NCI-H1105 treated with DMSO at 0.1 percent for 48 hours (cell line): ENCODE measurements at places on chromosomes 1 and 21.

DNA sequence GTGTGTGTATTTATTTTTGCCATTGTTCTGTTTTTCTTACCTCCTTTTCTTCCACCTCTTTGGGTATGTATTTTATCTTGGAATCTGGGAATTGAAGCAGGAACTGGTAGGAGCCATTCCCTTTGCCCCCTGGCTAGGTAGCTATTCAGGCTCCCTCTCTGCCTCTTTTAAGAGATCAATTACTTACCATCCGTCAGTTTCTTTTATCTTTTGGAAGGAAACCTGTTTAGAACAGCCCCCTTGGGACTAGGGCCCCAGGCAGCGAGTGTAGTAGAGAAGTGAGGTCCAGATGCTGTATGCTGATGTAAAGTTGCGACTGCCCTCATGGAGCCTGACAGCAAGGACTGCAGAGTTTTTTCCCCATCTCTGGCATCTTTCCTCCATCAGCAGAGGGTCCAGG lies 41.6 kb downstream of the KIRREL1 start:
- DNase-seq, result no peak

DNA sequence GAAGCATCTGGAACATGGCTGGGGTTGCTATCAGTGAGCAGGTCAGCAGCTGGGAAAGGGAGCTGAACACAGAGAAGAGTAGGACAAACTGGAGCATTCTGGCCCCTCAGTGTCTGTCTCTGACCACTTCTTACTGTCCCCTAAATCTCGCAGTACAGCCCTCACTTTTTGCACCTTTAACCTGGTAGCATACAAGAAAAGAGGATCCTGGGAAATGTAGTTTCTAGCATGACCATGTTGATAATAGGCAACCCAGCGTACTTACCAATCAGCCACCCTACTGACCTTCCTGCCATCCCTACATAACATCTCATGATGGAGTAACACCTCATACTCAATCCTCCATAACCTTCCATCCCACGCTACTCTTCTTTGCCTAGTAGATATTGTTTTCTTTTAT lies 99.1 kb upstream of the RAVER2 start:
- DNase-seq, result no peak

- DNase-seq, result no peak
Observed at GRCh38 chr21:35603494-35603893, 456.8 kb downstream of the SETD4 start.

GRCh38 chr1:234281826-234282489 lies 91.3 kb upstream of the COA6 start:
- no peak for DNase-seq

- DNase-seq, result no peak
Observed at GRCh38 chr21:42527127-42527488, 13.5 kb downstream of the SLC37A1 start.

- DNase-seq, result no peak
Observed at GRCh38 chr1:18245647-18246046, 138.0 kb downstream of the IGSF21 start.

DNA sequence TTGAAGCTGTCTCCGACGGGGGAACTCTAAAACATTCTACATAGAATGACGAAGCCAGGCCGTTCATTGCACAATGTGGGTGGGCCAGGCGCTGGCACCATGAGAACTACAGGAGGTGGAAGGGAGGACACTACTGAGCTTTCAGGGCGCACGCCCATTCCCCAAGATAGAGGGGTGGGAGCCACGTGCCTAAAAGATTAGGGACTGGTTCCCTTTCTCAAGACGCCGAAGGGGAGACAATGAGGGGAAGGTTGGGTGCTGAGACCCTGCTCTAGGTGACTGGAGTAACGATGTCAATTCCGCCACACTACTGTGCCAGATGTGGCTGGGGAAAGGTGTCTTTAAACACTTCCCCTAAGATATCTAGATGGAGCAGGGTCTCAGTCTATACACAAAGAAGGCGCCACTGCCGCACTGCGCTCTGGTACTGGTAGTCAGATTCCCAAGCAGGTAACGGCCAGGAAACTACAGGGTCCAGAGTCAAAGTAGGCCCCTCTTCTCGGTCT lies 782 bp downstream of the CSDE1 start:
- DNase-seq, result peak; percentile 43

DNA sequence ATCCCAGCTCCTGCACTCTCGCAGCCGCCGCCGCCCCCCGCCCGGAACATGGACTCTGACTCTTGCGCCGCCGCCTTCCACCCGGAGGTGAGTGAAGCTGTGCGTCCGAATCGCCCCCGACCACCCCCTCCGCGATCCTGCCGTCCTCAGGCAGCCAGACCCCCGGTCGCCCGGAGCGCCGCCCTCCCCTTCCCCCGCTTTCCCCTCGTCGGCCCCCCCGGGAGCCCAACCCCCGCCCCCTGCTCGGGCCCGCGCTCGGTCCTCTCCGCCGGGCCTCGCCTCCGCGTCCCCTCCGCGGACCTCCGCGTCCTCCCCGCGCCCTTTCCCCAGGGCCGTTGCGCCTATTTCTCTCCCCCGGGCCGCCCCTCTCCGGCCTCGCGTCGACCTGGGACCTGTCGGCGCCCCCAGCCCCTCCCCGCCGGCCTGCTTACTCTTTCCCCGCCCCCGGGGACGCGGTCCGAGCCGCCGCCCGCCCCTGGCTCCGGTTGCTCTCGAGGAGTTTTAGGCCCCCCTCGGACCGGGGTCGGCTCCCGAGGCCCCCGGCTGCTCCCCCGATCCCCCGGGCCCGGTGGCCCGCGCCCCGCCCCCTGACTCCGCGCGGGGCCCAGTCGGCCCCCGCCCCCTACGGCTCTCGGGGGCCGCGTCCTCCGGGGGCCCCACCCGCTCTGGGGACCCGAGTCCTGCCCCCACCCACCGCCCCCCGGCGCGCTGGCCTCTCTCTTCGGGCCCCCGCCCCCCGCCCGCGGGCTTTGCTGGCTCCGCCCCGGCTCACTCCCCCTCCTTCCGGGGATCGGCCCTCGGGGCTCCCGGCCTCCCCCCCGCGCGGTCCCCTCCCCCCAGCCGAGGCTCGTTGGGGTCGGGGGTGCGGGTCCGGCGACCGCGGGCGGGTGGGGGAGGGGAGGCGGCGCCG lies 743 bp downstream of the PHF13 start:
- DNase-seq, result no peak

DNA sequence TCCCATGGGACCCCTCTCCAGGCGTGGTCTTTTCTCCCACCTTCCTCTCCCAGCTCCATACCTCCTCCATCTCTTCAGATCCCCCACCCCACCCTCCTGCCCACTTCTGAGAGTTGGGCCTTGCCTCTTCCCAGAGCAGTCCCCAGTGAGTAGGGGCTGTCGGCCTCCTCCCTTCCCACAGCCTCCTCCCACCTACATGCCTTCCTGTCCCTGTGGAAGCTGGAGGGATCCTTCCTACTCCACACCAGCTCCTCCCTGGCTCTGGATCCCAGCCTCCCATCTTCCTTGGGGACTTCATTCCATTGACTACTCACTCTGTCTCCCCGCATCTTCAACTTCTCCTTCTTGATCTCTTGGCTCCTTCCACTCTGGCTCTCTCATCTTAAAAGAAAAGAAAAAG lies 24.9 kb downstream of the KCNQ4 start:
- DNase-seq, result no peak

- no peak for DNase-seq
Observed at GRCh38 chr1:231059566-231060193, 19.6 kb upstream of the FAM89A start.

- DNase-seq, result no peak
Observed at GRCh38 chr1:194331758-194332157, 1145.3 kb upstream of the B3GALT2 start.

- no peak for DNase-seq
Observed at GRCh38 chr21:33228455-33228854, 1.3 kb upstream of the IFNAR2 start.

DNA sequence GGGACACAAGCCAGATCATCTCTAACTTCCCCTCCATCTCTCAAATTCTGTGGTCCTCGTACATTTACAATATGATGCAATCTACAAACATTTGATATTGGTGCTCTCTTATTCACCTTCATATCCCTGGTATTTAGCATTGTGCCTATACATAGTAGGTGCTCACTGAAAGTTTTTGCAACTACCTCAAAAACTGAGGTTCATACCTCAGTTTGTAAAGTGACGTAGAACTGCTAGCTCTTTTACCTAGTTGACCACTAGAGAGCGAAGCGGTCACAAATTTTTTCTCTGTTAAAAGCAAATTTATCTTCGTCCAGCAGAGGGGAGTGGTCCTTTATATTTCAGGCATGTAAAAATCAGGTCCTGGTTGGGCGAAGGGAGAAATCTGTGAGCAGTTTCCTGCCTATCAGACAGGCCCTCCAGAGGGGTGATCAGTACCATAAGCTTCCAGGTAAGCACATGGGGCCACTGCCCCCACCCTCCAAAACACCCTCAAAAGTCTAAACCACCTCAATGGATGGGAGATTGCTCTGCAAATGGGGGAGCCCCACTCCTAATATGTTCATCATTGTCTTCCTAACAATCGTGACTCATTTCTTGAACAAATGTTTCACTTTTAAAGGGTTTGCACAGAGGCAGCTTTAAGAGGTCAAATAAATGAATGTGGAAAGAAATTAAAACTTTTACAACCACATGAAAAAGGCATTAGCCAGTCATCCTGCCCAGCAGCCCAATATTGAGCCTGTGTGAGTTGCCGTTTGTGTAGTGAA lies 10.6 kb upstream of the HLCS start:
- peak; percentile 7 for DNase-seq

DNA sequence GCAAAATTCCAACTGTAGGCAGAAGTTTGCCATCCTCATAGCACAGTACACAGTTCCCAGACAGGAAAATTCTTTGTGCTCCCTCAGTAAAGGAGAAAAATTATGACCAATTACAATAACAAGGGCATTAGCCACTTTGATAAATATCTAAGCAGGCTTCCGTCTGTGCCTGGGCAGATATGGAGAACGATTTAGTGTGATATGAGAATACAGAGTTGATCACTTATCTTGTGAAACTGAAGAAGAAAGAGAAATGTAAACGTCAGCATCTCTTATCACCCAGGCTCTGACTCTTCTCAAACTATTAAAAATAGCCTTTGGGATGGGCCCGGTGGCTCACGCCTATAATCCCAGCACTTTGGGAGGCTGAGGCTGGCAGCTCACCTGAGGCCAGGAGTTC lies 54.5 kb upstream of the TIAM1 start:
- DNase-seq, result no peak

DNA sequence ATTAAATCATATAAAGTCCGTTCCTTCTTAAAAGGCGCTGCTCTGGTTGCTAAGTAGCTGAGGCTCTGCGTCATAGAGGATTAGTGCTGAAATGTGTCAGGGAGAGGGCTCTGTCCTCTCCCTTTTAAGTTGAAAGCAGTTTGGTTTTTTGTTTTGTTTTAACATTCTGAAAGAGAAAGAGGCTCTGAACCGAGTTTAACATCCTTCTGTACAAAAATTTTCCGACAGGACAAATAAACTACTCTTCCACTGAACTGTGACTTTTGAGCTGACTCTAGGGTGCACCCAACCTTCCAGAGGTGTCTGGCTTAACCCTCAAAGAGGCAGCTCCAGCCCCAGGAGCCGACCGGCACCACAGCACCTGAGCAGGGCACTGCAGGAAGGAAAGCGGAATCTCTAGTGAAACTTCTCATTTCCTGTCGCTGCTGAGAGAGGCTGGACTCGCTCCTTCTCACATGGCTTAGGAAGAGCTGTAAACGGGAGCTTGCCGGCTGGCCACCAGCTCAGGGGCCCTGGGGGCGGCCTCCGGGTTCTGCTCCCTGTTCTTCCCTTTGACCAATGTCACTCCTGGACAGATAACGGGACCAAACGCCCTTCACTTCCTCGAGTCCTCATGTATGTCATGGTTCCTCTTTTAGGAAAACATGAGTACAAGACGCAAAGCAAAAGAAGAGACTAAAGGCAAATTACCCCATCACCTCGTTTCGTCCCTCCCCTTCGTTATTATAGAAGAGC lies 1.2 kb downstream of the VAV3 start:
- no peak for DNase-seq

- no peak for DNase-seq
Observed at GRCh38 chr1:16167331-16168143, 11.7 kb upstream of the EPHA2 start.

- DNase-seq, result no peak
Observed at GRCh38 chr1:2290171-2290578, 62.1 kb downstream of the SKI start.

- DNase-seq, result no peak
Observed at GRCh38 chr1:7401814-7402547, 369.1 kb upstream of the VAMP3 start.

DNA sequence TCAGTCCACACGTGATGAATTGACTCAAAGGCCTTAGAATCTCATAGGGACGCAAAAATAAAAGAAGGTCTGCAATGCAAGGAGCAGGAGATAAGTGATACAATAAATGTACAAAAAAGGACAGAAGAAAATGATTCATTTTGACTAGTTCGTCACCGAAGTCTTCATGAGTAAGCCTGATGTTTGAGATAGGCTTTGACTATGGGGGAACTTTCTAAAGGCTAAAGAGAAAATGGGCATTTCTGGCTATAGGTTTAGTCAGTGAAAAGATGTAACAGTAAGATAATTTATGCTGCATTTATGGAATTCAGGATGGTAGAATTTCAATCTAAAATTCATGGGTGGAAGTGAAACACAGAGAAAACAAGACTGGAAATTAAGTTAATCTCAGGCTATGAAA lies 163.0 kb downstream of the ADGRL4 start:
- no peak for DNase-seq

GRCh38 chr1:16150508-16150907 lies 5.4 kb downstream of the EPHA2 start:
- no peak for DNase-seq

- DNase-seq, result no peak
Observed at GRCh38 chr1:87106144-87106543, 191.7 kb downstream of the HS2ST1 start.

- no peak for DNase-seq
Observed at GRCh38 chr1:8137481-8138244, 111.6 kb upstream of the ERRFI1 start.

DNA sequence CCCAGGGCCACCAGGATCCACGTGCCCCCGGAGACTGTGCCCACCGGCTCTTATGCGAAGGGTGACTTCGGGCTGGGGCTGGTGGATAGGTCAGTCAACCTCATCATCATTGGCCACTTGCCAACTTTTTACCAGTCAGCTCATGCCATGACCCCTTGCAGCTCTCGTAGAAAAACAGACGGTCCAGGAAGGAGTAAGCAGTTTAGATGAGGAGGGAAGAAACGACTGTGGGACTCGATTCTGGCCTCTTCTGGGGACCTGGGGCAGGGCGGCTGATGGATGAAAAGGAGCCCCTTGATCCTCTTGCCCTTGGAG lies 41.0 kb downstream of the UBASH3A start:
- DNase-seq, result no peak

- no peak for DNase-seq
Observed at GRCh38 chr1:209790286-209791193, 6.2 kb upstream of the C1orf74 start.

- no peak for DNase-seq
Observed at GRCh38 chr1:178196631-178197030, 102.7 kb downstream of the RASAL2 start.

GRCh38 chr1:12031039-12031980 lies 12.0 kb downstream of the MIIP start:
- no peak for DNase-seq
